Hepatic stellate cell (primary cell): ENCODE measurements at places on chromosomes 13 and 19.

GRCh38 chr13:113062691-113063090, 42.9 kb upstream of the F7 start:
- no peak for DNase-seq

GRCh38 chr19:9842834-9843625, 7.9 kb downstream of the PIN1 start:
- no peak for DNase-seq

- no peak for DNase-seq
These were observed 77.3 kb upstream of the SLAIN1 start for GRCh38 chr13:77620138-77620537.

GRCh38 chr19:32358321-32358720, 12.9 kb downstream of the ZNF507 start:
- no peak for DNase-seq

DNA sequence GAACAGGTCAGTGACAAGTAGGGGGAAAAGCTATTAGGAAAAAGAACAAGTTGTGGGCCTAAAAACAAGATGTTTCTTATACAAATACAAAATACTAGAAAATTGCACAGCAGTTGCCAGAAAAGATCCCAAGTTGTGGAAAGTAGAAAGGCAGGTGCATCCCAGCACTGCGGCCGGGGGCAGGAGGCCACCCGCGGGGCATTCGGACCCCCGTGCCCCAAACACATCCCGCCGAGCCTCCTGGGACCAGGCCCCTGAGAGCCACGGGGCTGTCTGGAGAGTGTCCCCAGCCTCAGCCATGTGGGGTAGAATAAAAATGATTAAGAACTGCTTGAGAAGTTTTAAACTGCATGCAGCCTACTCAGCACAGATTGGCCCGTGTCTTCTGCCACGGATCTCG, 11.4 kb downstream of the RASA3 start:
- no peak for DNase-seq

- DNase-seq, result no peak
These were observed 5.8 kb downstream of the ZNF444 start for GRCh38 chr19:56146904-56147303.

DNA sequence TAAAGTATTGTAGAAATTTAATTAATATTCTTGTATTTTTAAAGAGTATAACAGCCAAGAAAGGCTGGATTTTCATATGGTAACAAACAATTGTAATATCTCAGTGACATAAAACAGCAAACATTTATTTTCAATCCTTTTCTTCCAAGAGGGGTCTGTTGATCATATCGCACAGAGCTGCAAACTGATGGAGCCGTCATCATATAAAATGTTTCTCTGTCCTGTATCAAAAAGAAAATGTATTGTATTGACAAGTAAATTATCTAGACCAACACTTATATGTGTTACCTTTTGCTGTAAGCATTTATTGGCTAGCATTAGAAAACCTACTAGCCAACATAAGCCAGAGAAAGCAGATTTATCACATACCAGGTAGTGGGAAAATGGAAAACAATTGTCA, 2861.4 kb upstream of the PCDH20 start:
- no peak for DNase-seq

- DNase-seq, result no peak
These were observed 543.2 kb downstream of the SLITRK6 start for GRCh38 chr13:85255978-85256377.

DNA sequence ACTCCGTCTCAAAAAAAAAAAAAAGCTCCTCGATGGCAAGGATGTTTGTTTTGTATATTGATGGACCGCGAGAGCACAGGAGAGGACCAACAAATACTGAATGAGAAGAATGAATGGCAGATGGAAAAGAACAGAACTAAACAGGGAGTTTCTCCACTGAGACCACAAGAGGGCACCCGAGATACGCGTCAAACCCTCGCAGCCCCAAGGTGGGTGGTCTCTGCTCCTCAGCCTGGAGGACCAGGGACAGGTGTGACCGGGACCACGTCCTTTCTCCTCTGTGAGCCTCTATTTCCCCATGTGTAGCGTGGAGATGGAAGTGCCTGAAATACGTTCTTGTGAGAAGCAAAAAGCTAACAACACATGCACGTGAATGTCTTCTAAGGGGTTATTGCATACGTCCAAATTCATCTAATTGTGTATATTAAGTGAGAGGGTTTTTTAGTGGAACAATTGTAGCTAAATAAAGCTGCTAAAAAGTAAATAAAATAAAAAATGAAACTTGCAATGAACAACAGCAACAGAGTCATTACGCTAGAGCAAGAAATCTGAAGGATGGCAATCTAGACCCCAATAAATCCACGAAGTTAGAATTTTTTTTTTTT, 8.3 kb upstream of the CDC42EP5 start:
- no peak for DNase-seq

GRCh38 chr13:59210543-59210942, 953.2 kb downstream of the DIAPH3 start:
- no peak for DNase-seq

- DNase-seq, result no peak
These were observed 46.9 kb downstream of the ABCC4 start for GRCh38 chr13:95254339-95254738.

DNA sequence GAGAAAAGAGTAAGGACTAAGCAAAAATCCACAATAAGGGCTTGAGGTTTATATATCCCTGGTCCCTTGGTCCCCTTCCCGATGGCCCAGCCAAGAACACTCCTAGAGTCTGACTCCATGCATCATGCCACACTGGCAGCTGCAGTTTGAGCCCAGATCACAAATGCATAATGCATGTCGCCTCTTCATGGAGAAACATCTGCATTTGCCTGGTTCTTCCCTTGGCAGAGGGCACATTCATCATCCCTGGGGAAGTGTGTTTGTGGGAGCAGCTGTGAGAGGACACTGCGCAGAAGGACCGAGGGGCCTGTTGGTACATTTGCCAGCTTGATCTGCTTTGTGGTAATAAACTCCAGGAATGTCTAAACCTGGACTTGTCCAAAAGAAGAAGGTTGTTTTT, 731.8 kb downstream of the FGF9 start:
- DNase-seq, result no peak

GRCh38 chr19:13212759-13213330, 62.6 kb downstream of the IER2 start:
- DNase-seq, result peak; percentile 47

DNA sequence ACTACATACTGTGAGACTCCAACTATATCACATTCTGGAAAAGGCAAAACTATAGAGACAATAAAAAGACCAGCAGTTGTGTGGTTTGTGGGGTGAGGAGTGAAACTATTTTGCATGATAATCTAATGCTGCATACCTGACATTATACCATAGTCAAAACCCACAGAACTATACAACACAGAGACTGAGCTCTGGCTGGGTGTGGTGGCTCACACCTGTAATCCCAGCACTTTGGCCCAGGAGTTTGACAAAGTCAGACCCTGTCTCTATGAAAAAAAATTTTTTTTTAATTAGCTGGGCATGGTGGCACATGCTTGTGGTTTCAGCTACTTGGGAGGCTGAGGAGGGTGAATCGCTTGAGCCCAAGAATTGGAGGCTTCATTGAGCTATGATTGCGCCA, 11.9 kb downstream of the ZNF541 start:
- no peak for DNase-seq

DNA sequence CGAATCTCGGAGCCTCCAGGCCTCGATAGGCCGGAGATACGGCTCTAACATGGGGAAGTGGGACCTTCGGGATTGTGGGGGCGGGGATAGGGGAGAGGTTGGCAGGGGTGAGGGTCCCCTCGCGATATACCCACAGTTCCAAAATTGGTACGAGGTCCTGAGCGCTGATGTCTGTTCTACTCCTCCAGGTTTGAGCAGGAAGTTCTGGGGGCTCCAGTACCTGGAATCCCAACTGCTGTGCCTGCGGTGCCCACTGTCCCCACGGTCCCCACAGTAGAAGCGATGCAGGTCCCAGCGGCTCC, 447 bp downstream of the RBM42 start:
- DNase-seq, result no peak

- DNase-seq, result no peak
These were observed 27.7 kb downstream of the WASF3 start for GRCh38 chr13:26585136-26585535.

DNA sequence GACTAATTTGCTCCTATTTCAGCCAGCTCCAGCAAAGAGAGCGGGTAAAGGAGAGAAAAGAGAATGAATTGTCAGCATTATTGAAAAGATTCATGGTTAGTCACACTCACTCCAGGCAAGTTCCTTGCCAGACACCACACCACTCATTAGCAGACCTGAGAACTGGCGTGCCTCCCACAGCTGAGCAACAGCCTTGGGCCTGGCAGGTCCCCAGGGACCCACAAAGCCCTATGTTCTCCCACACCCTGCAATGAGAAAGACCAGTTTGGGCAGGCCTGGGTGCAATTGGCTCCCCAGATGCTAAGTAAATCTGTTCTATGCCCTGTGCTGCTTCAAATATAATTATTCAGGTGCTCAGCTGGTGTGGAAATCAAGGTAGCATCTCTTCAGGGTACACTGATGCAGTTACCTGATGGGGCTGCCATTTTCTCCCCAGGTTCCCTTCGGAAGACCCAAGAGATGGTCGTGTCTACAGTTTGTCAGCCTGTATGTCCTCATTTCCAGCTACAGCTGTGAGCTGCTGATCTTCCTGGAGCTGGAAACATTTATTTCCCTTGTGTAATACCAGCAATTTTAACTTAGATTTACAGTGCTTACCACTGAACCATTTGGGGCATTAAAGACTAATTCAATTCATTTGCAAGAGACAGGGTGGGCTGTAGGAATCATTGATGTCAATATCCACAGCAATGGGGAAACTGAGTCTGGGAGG, 405.0 kb downstream of the COG6 start:
- DNase-seq, result no peak

- no peak for DNase-seq
These were observed 26.3 kb downstream of the DNMT1 start for GRCh38 chr19:10168386-10168948.

DNA sequence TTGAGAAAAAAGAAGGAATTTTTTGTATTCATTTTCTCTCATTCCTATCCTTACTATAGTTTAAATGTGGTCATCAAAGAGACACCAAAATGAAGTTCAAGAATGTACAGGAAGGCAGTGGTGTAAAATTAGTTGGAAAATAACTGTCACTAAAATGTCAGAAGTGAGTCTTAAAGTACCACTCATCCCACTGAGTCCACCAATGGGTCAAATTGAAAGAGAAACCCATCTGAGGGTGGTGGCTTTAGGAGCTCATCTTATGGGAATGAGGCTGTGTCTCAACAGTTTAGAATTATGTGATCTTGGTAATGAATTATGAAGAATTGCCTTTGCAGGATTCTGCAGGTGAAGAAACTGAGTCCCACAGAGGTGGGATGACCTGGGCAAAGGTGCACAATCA, 403.5 kb downstream of the FGF9 start:
- DNase-seq, result no peak

DNA sequence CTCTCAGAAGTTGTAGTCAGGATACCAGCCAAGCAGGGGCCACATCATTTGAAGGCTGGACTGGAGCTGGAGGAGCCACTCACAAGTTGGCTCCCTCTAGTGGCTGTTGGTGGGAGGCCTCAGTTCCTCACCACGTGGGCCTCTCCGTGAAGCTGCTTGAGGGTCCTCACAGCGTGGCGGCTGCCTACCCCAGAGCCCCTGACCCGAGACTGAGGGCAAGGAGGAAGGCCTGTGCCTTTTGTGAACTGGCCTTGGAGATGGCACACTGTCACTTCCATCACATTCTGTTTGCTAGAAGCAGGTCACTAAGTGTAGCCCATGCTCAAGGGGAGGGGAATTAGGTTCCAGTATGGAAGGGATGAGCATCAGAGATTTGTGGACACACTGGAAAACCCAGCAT, 14.6 kb downstream of the GNA11 start:
- peak; percentile 74 for DNase-seq

- DNase-seq, result no peak
These were observed 6.1 kb downstream of the PTGIR start for GRCh38 chr19:46618670-46619231.

- DNase-seq, result no peak
These were observed 258.9 kb downstream of the FOXO1 start for GRCh38 chr13:40407567-40407966.

DNA sequence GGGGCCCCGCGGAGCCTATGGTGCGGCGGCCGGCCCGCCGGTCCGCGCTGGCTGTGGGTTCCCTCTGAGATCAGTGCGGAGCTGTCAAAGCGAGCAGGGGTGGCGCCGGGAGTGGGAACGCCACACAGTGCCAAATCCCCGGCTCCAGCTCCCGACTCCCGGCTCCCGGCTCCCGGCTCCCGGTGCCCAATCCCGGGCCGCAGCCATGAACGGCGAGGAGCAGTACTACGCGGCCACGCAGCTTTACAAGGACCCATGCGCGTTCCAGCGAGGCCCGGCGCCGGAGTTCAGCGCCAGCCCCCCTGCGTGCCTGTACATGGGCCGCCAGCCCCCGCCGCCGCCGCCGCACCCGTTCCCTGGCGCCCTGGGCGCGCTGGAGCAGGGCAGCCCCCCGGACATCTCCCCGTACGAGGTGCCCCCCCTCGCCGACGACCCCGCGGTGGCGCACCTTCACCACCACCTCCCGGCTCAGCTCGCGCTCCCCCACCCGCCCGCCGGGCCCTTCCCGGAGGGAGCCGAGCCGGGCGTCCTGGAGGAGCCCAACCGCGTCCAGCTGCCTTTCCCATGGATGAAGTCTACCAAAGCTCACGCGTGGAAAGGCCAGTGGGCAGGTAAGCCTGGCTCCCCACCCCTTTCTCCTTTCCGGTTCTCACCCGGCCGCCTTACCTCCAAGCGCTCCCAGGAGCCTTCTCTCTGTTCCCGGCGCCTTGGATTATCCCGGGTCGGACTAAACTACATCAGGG, at the start of gene PDX1:
TSS of gene PDX1 (plus strand) at position 67 of the 743 bp plus-strand sequence. CDS start at position 206, 139 bp downstream.
- no peak for DNase-seq

- DNase-seq, result no peak
These were observed 50.3 kb upstream of the ATP11A start for GRCh38 chr13:112639521-112639920.

- no peak for DNase-seq
These were observed 15.4 kb downstream of the FARP1 start for GRCh38 chr13:98158172-98158899.

DNA sequence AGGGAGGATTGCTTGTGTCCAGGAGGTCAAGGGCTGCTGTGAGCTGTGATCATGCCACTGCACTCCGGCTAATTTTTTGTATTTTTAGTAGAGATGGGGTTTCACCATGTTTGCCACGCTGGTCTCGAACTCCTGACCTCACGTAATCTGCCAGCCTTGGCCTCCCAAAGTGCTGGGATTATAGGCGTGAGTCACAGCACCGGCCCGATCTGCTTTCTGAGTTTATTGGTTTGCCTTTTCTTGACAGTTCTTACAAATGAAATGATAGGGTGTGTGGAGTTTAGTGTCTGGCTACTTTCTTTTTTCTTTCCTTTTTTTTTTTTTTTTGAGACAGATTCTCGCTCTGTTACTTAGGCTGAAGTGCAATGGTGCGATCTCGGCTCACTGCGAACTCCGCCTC, 848 bp downstream of the C19orf44 start:
- no peak for DNase-seq

DNA sequence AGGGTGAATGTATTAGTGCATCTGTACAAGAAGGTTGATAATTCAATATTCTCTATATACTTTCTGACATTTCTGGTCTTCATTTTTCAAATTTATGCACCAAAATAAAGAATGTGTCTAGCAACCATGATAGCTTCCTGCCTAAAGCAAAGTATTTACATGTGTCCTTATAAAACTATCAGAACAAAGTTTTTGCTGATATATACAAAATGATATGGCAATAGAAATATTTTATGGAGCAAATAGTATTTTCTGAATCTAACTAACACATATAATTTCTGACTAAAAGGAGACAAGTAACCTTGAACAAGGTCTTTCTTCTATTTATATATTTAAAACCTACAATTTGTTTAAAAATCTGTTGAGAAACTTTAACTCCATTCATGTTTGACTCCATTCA, 184.9 kb downstream of the DIAPH3 start:
- no peak for DNase-seq
